ENCODE measurements at places on chromosomes 3 and 15. TPM values are rescaled to one million over a fixed set of nuclear protein-coding genes. Genes with fewer than 3 reads are reported as not detected.
A peak's percentile ranks its signal among the peaks of the same experiment; 100 is the strongest.

The OTOL1 gene
- polyA plus RNA-seq: not detected

The WHAMM gene
- polyA plus RNA-seq: 8.5 TPM

The TMC3 gene
- polyA plus RNA-seq: 0.04 TPM

- DNase-seq: no peak
Observed at GRCh38 chr3:30241721-30242120, 364.7 kb upstream of the TGFBR2 start.

DNA sequence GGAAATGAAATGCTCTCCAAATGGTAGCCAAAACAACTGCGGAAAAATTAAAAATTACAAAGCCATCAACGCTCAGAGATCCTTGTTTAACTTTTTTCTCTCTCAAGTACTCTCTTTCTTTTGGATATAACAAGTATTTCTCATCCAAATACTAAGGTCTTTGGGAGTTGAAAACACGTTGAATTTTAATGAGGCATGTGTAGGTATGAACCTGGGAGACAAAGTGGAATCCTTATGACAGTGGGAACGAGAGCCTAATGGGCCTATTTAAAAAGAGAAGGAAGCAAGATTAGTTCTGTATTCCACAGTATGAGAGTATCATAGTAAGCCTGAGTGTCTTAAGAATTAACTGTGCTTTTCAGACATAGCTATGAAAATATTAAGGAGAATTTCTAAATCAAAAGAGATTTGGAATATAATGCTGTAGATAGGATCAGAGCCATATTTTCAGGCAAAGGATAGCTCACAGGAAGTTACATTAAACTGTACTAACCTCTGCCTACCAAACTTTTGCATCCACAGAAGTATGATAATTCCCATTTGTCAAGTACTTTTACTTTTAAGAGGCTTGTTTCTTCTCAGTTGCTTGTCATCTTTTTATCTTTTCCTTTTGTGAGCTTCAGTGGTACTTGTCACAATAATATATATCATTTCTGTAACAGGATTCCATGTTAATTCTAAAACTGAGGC is 759 bp downstream of the CD96 start:
- DNase-seq: no peak

GRCh38 chr15:62637574-62637897 is 405.0 kb upstream of the TPM1 start:
- DNase-seq: no peak

GRCh38 chr15:60458721-60459120 is 20.2 kb downstream of the ICE2 start:
- DNase-seq: peak; percentile 34

DNA sequence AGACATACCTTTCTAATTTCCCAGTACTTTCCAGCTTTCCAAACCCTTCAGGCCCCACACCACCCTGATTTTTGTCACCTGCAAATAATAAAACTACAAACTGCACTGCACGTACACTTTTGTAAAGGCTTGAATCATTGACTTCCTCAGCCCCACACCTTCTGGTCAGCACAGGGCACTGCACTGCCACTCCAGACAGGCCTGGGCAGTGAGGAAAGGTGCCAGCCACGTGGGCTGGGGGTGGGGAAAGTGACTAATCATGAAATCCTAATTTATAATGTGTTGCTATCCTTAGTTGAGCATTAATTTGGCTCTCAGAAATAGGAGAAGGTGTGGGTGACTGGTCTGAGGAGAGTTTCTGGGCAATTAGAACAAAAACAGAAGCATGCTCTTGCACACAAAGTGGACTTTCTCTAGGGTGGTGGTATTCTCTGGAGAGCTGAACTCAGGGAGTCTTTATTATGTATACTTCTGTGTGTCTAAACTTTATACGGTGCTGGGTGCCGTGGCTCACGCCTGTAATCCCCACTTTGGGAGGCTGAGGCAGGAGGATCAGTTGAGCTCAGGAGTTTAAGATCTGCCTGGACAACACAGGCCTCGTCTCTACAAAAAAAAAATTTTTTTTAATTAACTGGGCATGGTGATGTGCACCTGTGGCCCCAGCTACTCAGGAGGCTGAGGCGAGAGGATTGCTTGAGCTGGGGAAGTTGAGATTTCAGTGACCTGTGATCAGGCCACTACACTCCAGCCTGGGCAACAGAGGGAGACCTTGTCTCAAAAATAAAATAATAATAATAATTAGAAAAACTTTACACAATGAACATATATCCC is 58.2 kb upstream of the FLNB start:
- no peak for DNase-seq

GRCh38 chr3:77449459-77450350 is 409.8 kb downstream of the ROBO2 start:
- DNase-seq: peak; percentile 33

All from muscle of leg (tissue), 16 donors.